ENCODE measurements at places on chromosomes 11 and 22. TPM values are rescaled to one million over a fixed set of nuclear protein-coding genes. Genes with fewer than 3 reads are reported as not detected.
A peak's percentile ranks its signal among the peaks of the same experiment; 100 is the strongest.

- no peak for DNase-seq
Measured at GRCh38 chr22:21047035-21047661, 1.4 kb downstream of the LRRC74B start.

The OR51B5 gene
- 118 TPM for total RNA-seq

The FXYD6 gene
- 1.1 TPM for total RNA-seq

DNA sequence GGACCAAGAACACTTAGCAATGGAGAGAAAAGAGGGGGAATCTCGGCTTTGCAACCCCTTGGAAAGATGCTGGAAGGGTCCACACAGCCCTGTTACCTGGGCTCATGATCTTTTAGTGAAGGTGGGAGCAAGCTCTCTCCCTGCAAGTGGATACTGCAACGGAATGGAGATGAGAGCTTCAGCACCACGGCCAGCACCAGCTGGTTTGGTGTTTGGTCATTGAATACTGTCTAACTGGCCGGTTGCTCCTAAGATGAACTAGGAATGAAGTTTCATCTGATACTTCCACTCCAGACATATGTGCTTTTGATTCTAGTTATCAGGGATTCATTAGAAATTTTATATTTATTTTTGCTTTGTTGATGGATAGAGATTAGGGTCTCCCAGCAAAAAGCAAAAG lies 16.3 kb downstream of the HTR3A start:
- DNase-seq = no peak

GRCh38 chr11:40602866-40603552 lies 856.4 kb downstream of the LRRC4C start:
- DNase-seq = peak; percentile 84

The CDHR5 gene
- not detected for total RNA-seq

DNA sequence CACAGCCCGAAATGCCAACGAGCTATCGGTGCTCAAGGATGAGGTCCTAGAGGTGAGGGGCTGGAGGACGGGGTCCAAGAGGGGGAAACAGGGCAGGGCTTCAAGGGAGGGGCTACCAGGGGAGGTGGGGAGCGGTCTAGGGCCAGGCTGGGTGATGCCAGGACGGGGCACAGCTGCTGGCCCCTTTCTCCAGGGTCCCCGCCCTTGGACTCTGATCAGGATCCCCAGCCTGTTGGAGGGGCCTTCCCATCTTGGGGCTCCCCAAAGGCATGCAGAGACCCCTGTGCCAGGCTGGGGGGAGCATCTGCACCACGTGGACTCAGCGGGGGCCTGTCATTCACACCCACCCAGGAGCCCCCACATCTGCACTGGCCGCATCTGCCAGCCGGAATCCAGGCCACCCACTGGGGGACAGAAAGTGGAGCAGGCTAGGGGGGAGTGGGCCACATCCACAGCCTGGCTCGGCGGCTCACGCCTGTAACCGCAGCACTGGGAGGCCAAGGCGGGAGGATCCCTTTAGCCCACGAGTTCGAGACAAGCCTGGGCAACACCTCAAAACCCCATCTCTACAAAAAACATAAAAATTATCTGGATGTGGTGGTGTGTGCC lies 18.9 kb downstream of the EPS8L2 start:
- DNase-seq = no peak

The SIK2 gene
- total RNA-seq = 9.2 TPM

DNA sequence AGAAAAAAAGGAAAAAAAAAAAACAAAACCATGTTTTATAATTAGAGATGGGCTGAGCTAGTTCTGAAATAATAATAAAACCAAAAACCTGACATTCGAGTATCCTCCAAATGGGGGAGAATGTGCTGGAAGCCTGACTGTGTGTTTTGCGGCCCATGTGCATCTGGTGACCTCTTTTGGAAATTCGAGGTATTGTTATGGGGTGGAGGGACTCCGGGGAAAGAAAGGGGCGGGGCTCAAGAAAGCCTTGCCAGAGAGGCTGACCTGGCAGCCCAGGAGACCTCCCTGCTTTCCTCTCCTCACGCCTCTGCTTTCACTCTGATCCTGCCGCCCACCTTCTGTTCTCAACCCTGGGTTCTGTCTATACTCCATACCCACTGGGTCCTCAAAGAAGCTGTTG lies 72.9 kb downstream of the CTTN start:
- DNase-seq = peak; percentile 66

GRCh38 chr11:46682773-46683752 lies 17.4 kb downstream of the ARHGAP1 start:
- peak; percentile 43 for DNase-seq

The KRTAP5-7 gene
- not detected for total RNA-seq

DNA sequence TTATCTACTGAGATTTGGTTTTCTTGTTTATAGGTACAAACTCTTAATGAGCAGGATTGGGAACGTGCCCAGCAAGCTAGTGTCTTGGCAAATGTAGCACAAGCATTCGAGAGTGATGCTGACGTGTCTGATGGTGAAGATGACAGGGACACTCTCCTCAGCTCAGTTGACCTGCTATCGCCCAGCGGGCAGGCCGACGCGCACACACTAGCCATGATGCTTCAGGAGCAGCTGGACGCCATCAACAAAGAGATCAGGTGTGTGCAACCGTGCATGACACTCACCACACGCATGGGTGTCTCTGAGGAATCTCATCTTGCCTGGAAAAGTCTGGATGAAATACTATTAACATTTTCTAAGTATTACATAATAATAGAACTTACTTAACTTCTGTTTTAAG lies 54.7 kb upstream of the CTTN start:
- no peak for DNase-seq

GRCh38 chr11:86243396-86243795 lies 1.2 kb upstream of the EED start:
- no peak for DNase-seq

DNA sequence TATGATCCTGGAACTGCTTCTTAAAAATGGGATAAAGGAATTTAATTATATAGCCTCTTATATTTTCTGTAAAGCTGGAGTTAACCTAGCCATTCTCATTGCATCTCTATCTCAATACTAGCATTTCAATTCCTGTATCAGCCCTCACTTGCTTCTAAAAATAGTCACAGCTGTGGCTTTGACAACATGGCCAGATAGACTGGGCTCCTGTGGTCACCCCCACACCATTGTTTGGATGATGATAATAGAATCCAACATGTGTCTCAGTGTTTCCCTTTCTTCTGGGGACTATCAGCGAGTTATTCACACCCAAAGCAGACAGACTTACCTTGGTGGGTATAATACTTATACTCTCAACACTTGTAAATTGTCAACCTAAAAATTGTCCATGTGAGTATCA lies 6.9 kb downstream of the VWA5A start:
- DNase-seq = no peak

The GPR83 gene
- total RNA-seq = not detected

The ZNF215 gene
- total RNA-seq = not detected

The MFNG gene
- total RNA-seq = not detected

Measured in HT1080 (cell line).